H1 (cell line): ENCODE measurements at places on chromosomes 4 and X.

DNA sequence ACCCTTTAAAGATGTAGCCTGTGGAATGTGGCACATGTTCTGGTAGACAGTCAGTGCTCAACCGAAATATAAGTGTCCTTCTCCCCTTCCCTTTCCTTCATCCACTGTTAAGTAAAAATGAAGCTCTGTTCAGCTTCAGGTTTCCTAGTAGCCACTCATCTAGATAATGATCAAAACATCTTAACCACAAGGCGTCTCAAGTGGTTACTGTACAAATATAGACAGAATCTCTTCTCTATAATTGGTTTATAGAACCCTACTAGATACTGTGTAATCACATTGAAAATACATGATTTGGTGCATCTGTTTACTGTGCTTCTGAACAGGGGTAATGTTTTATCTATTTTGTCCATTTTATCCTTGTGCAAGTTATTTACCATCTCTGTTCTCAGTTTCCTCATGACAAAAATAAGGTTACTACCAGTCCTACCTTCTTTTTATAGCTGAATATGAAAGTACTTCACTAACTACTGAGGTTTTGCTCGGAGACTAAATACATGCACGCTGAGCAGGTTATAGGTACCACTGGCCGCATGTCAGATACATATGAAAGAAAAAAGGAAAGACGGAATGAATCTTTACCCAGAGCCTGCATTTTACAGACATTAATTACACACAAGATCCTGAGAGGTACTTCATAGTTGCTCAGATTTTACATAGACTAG lies 20.3 kb upstream of the SLC25A4 start:
- DNase-seq = no peak

GRCh38 chr4:137065311-137065710 lies 467.0 kb downstream of the PCDH18 start:
- no peak for DNase-seq

DNA sequence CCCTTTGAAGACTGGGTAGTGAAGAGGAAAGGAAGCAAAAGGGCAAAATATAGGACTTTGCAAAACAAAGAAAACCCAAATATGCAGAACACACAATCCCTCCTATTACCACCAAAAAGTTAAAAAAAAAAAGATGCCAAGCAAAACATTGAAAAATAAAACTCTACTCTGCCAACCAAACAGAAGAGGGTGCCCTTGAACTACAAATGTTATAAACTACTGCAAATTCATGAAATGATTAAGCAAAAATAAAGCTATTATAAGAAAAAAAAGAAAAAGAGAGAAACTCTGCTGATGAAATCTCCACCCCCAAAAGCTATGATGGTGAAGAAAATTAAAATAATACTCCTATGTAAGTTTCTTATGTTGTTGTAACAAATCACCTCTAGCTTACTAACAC lies 168.5 kb upstream of the STK26 start:
- DNase-seq = no peak

- DNase-seq = no peak
These were observed 82.2 kb downstream of the STOX2 start for GRCh38 chr4:183986971-183987946.

DNA sequence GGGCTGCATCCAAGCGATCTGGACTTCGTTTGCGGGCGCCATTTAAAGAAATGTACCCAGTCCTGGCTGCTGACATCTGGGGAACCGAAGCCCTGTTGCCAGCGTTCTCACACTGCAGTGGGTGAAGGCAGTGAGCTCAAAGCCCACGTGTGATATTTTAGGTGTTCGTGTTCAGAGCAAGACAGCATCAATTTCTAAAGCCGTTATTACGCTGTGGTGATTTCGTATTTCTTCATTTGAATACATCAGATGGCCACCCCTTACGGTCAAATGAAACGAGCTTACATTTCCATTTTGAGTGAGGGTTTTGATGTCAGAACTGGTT lies 376 bp upstream of the C4orf36 start:
- DNase-seq = no peak

GRCh38 chr4:104393655-104394324 lies 100.9 kb downstream of the CXXC4 start:
- DNase-seq = no peak

DNA sequence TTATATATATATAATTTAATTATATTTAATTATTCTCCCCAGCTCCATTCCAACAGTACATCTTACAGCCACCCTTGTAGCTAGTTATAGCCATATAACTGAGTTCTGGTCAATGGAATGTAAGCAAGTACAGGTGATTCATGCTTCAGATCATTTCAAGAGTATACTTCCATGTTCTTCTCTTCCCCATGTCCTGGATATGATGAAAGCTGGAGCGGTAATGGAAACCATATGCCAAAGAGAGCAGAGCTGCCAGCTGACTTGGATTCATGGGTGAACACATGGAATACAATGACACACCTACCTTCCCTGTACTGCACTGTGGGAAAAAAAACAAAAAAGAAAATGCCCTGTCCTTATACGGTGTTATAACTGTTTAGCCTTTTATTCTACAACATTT lies 17.5 kb upstream of the CORIN start:
- no peak for DNase-seq

DNA sequence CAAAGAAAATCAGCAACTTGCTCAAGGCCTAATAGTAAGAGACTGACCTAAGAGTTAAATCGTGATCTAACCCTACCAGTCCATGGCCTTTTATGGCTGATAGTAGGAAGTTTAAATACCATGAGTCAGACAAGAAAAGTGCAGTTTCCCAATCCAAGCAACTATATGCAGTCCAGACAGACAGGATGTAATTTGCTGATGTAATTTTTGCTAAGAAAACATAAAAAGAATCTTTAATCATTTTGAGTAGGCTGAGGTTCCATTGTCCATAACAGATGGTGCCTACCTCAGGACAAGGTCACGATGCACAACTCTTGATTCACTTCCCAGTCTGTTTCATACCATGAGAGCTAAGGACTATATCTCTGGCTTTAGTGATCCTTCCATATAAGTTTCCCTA lies 317.5 kb upstream of the GRIA3 start:
- no peak for DNase-seq

DNA sequence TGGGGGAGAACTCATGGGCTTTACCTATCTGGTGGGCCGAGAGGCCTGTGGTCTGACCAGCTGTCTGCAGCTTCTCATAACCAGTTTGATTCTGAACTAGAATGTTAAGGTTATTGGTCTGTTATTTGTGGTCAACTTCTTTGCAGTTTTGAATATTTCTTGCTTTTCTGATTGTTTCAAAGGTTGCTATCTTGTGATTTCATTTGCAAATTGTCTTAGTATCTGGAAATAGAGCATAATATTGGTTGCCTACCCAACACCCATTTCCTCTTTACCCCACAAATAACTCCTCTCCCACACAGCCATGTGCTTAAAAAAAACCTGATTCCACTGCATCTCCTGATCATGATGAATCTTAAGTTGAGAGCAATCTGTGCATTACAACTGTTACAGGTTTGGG lies 39.1 kb upstream of the BMP2K start:
- no peak for DNase-seq

GRCh38 chr4:118226311-118227010 lies 126.3 kb downstream of the PRSS12 start:
- no peak for DNase-seq

DNA sequence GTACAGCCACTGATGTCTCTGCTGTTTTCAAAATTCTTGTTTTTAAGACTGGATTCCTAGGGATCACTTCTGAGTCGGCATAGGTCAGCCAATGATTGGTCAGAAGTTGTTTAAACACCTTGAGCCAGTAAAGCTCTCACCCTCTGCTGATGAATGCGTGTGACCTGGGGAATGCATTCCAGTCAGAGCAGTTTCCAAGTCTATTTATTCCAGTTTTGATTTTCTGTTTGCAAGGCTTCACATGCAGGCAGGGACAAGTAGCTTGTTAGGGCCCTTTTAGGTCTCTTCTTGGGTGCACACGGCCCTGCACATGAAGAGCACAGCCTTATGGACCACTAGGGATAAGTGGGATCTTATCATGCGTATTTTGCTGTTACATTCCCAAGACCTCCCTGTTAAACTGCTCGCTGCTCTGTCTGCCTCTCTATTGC lies 47.0 kb downstream of the KLHL15 start:
- DNase-seq = no peak
